ENCODE measurements at places on chromosomes 6 and 20. TPM values are rescaled to one million over a fixed set of nuclear protein-coding genes. Genes with fewer than 3 reads are reported as not detected.

The HRH3 gene
- total RNA-seq: not detected

The RAMACL gene
- total RNA-seq: 0.11 TPM

The SNAI1 gene
- 12.0 TPM for total RNA-seq

The HSPA1L gene
- 1.3 TPM for total RNA-seq

The SLC35B3 gene
- 7.6 TPM for total RNA-seq

The RPP40 gene
- 17.7 TPM for total RNA-seq

The RBM24 gene
- 7.9 TPM for total RNA-seq

Measured in A549 treated with Mapracorat at 1 μM for 4 hours (cell line).